Left lobe of liver (tissue), 2 donors: ENCODE measurements at places on chromosomes 16 and 17. TPM values are rescaled to one million over a fixed set of nuclear protein-coding genes. Genes with fewer than 3 reads are reported as not detected.

NLRP1 gene
- 2.6 TPM for total RNA-seq

NETO2 gene
- total RNA-seq: 0.18 TPM

- no peak for DNase-seq
These were observed 20.7 kb downstream of the TMEM204 start for GRCh38 chr16:1553946-1554825.

DNA sequence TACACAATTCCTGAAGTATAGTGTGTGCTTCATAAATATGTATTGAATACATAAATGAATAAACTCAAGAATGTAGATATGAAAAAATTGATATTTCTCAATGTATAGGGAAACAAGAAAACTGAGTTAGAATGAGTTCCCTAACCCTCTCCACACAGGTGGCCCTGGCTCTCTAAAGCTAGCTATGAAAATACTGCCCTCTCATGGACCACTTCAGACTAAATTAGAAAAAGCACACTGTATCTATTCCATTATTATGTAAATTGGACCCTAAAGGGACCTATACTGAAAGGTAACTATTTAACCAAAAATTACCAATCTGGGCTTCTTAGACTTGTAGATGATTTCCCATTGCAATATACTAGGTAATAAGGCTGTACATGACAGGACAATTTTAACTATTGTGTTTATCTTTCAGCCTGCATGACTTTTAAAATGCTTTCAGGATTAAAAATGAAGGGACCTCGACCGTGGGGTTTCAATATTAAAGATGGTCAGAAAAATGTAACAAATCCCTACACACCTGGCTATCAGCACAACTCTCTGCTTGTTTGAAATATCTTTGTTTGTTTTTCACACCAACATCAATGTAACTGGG, 672.5 kb upstream of the KIF2B start:
- DNase-seq: no peak

DNA sequence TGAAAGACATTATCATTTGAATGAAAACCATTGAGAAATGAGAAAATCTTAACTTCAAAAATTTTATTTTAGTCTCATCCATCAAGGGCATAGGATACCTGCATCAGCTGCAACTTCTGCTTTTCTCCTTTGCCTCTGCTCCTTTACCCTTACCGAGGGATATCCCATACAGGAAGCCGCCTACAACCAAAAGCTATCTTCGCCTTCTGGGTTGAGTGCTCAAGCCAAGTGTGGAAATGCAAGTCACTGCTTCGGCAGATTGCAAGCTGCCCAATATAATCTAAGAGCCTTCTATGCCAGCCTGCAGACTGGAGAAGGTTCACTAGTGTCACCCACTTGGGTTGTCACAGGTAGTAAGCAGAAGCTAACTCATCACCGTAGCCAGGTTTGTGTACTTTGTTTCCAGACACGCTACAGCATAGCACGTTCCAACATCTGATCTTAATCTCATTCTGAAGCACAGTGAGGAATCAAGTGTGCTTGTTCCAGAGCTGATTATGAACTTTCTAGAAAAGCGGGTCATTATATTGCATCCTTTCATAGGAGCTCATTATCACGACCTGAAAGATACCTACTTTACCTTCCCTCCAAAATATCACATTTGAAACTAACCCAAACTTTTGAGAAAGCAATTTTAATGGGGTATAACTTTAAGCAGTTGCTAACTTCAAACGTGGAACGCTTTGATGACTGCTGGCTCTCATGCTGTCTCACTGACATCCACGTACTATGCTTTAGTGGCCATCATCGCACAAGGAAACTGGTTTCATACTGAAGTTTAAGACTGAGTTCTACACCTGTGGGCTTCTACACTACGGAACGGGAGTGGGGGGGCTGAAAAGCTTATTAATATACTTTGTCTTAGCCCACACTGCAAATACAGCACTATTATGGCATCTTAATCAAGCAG, 8.0 kb upstream of the UNK start:
- DNase-seq: peak; percentile 38

KREMEN2 gene
- not detected for total RNA-seq

SULT1A1 gene
- total RNA-seq: 179 TPM

TBC1D3L gene
- total RNA-seq: 10.4 TPM

DPEP3 gene
- total RNA-seq: not detected

NPIPA7 gene
- total RNA-seq: 2.4 TPM

PPP1R27 gene
- total RNA-seq: not detected

- DNase-seq: no peak
These were observed 152.6 kb downstream of the CDH11 start for GRCh38 chr16:64969221-64969620.

KRTAP1-1 gene
- not detected for total RNA-seq

ZACN gene
- total RNA-seq: not detected

GRCh38 chr17:57542510-57542909, 202.6 kb downstream of the CCDC182 start:
- no peak for DNase-seq

TLE7 gene
- total RNA-seq: not detected

DNA sequence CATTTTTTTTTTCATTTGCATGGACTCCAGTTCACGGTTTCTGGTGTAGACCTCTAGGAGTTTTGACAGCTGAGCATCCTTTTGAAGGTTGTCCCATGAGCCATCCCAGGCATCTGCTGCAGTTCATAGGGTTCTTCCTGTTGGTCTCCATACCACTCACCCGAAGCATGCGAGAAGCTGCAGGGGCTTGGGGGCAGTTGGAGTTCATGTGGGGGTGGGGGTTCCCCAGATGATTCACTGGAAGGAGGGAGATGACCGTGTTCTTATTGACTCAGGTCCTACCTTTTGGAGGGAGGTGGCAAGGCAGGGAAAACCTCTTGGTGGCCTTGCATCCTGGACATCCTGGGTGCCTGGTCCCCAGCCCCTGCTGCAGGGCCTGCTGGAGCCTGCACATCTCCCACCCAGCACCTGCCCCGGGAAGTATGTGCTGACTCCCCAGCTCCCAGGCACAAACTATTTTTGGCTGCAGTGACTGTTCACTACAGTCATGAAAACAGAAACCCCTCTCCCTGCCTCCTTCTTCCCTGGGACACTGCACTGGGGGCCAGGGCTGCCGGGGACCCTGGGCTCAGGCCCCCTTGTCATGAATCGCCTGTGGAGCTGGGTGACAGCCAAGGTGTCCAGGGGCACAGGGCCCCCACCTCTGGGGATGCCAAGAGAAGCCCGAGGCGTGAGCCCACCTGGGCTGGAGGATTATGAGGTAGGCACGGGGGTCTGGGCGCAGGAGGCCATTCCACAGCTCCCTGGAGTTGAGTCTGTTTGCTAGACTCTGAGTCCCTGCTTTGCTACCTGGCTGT, 64.9 kb upstream of the LGALS9 start:
- no peak for DNase-seq

CBX4 gene
- total RNA-seq: 14.8 TPM

KRTAP16-1 gene
- not detected for total RNA-seq

GRCh38 chr17:57834146-57834741, 15.6 kb downstream of the MRPS23 start:
- no peak for DNase-seq

YBX2 gene
- 0.81 TPM for total RNA-seq

DNA sequence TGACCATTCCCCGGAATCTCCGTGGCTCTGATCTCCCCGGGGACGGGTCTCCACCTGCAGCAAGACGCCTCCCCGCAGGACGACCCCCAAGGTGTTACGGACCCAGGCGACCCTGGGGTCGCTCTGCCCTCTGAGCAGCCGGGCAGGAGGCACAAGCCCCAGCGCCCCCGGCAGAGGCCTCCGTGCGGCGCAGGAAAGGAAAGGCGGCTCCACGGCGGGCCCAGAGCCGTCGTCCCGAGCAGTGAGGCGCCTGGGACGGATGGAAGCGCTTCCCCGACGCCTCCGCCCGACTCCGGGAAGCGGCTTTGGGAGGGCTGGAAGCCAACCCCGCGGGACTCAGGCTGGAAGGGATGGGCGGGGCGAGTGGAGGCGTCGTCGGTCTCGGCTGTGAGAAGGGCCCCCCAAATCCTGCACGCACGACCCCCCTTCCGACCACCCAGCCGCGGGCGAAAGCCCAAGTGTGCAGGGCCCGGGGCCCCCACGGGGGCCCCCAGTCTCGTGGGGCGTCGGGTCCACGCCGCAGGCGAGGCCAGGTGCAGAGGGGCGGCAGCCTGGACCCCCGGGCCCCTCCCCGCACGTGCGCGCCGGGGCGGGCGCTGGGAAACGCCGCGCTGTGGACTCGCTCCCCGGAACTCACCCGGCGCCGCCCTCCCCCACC, 32.7 kb upstream of the RPH3AL start:
- peak; percentile 54 for DNase-seq

DNA sequence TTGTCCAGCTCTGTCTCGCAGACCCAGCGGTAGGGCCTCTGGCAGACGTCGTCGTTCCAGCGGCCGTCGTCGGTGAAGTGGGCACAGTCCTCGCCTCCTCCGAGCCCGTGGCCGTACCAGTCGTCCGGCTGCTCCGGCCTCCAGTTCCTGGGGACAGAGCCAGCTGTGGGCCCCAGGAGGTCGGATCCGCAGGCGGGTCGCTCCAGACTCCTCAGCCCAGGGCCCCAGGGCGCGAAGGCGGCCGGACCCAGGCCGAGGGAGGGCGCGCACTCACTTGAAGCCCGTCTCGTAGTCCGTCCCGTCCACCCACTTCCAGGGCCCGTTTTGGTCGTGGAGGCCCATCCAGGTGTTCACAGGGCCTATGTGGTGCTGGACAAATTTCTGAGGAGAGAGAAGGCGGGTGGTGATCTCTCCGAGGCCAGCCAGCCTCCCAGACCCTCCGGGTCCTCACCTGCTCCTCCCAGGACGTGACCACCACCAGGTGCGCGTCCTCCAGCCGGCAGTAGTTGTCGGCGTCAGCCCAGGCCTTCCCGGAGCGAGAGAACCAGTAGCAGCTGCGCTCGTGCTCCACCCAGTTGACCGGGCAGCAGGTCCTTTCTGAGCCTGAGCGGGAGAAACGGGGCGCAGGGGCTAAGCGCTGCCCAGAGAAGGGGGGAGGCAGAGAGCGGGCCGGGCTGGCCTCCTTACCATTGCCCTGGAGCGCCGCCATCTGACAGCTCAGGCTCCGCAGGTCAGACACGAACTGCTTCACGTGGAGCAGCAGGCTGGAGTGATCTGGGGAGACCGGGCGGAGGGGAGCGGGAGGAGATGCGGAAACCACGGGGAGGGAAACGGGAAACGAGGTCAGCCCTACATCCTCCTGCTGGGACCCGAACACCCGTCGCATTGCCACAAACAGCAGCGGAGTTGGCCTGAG, 5.2 kb downstream of the ASGR1 start:
- peak; percentile 74 for DNase-seq

HS3ST6 gene
- total RNA-seq: not detected

DNA sequence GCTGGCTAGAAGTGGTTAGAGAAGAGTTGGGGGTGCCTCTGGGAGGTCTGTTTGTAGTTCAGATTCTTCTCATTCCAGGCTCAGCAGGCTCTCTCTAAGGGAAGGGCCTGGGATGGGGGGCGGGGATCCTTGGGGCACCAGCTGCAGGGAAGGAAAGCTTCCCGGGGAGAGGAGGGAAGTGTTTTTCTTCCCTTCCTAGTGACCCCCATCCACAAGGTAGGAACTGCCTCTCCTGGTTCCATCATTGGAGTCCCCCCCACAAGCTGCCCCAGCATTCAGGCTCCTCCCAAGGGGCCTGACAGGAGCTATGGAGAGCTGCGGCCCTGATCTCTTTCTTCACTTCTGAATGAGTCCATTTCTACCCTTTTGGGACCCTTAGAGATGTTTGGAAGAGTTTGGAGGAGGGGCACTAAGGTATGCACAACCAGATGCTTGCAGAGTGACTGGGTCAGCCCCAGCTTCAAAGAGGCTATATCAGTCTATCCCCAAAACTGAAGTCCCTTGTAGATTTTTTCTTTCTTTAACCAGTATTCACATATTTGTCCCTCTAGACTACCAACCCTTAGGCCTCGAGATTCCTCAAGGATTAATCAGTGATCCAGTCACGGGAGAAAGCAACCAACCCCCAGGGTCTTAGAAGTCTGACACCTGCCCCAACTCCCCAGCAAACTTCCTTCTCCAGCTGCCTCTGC, 13.9 kb upstream of the FZD2 start:
- DNase-seq: no peak

- DNase-seq: peak; percentile 90
These were observed 12.6 kb downstream of the DUSP14 start for GRCh38 chr17:37502009-37502936.

GNAO1 gene
- 24.4 TPM for total RNA-seq

GRCh38 chr16:86932130-86932982, 354.0 kb downstream of the FOXL1 start:
- DNase-seq: no peak

GRCh38 chr16:89738538-89739317, 17.4 kb downstream of the ZNF276 start:
- no peak for DNase-seq

GRCh38 chr17:28467456-28468025, 5.9 kb upstream of the SLC13A2 start:
- no peak for DNase-seq

NTN3 gene
- 3.6 TPM for total RNA-seq

DNA sequence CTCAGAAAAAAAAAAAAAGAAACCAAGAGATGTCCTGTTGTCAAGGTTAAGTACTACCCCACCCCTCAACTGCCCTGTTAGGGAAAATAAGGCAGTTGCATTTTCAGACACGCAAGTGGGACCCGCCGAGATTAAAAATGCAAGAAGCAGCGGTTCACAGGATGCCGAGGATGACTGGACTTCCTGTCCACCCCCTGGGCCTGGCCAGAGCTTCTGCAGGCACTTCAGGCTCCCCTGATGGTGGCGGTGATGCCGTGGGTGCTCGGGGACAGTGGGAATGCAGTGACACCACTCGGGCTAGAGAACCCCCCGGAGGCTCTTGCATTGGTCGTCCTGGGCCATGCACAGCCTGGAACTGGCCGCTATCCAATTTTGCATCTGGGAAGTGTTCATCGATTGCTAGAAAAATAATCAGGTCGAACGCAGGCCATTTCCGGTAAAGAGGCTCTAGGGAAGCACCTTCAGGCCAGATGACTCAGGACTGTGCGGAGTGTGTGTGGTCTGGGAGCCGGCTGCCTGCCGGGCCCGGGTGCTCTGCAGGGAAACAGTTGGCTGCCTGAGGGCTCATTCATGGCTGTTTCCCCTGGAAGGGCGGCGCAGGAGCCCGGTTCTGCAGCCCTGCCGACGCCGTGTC, 13.4 kb upstream of the CRISPLD2 start:
- DNase-seq: no peak

- DNase-seq: no peak
These were observed 47.9 kb upstream of the HLF start for GRCh38 chr17:55216888-55217287.

MMD gene
- total RNA-seq: 4.3 TPM

ALOX12B gene
- total RNA-seq: not detected

THRA gene
- total RNA-seq: 10.7 TPM

- peak; percentile 29 for DNase-seq
These were observed 5.9 kb downstream of the RAB11FIP4 start for GRCh38 chr17:31397256-31397939.

- peak; percentile 47 for DNase-seq
These were observed 1.8 kb upstream of the TMEM88 start for GRCh38 chr17:7852919-7853690.

FSCN2 gene
- total RNA-seq: 0.18 TPM
